Stimulated activated CD8-positive, alpha-beta memory T cell treated with anti-CD3 and anti-CD28 coated beads, Interleukin-2, amount 100 ng/mL, for 48 hours (primary cell): ENCODE measurements at places on chromosomes 5 and 9.

DNA sequence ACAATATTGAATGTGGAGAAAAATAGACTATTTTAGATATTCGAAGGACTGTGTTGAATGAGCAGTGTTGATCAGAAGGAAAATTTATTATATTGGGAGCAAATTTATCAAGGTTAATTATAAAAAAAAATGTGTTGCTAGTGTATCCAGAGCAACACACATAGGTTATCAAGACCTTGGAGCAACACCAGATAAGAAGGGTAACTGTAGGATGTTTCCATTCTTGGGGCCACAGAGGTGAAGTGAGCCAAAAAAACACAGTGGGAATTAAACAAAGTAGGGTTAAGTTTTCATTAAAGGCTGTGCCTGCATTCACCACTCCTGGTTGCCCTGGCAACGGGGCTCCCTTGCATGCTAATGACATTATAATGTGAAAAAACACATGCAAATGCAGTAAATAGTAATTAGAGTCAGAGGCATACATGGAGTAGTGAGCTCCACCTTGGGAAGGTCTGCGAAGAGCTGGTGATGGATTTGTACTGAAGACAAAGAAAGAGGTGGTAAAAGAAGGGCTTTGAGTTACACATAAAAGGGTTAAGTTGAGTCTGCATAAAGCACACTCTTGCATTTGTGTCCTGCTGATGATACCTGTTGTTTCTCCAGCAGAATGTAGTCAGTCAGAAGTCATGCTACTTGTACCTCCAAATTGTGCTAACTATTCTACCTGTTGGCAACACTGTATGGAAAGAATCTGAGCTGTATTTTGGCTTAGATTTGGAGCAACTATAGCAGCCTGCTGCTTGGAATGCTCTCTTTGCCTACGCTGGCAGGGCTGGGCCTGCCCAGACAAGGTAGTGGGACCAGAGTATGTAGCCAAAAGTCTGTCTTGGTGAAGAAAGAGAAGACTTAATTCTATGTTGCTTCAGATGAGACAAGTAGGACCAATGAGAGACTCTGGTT lies 59.6 kb downstream of the ATG10 start:
- no peak for DNase-seq

- DNase-seq, result peak; percentile 71
These were observed at the start of gene DPP7 for GRCh38 chr9:137114613-137115393. Gene DPP7, minus strand, starts transcription at chr9:137114733. Its CDS starts 20 bp downstream, at chr9:137114713.

DNA sequence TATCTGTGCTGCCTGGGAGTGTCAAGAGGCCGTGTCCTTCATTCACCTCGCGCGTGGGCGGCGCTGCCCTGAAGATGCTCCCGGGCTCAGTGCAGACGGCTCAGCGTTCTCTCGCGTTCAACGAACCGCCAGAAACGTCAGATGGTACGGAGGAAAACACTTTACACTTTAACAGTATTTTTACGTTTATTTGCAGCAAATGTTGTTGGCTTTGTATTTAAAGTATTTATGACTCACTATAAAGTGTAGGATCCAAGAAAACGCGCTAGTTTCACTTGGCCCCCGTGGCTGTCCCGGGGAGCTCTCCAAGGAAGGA lies 544 bp upstream of the ERCC6L2 start:
- peak; percentile 63 for DNase-seq

DNA sequence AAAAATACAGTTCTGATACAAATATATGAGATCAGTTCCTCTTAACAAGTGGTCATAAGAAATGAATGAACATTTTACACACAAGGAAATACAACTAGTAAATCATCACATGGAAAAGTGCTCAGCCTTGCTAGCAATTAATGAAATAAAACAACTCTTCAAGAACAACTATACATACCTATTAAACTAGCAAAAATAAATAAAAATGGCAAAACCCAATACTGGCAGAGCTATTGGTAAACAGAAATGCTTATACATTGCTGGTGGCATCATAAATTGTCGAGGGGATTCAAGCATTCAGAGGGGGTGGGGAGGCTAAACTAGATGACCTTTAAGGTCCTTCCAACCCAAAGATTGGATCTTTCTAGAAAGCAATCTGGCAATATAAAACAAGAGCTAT lies 5.9 kb upstream of the FRRS1L start:
- DNase-seq, result no peak

DNA sequence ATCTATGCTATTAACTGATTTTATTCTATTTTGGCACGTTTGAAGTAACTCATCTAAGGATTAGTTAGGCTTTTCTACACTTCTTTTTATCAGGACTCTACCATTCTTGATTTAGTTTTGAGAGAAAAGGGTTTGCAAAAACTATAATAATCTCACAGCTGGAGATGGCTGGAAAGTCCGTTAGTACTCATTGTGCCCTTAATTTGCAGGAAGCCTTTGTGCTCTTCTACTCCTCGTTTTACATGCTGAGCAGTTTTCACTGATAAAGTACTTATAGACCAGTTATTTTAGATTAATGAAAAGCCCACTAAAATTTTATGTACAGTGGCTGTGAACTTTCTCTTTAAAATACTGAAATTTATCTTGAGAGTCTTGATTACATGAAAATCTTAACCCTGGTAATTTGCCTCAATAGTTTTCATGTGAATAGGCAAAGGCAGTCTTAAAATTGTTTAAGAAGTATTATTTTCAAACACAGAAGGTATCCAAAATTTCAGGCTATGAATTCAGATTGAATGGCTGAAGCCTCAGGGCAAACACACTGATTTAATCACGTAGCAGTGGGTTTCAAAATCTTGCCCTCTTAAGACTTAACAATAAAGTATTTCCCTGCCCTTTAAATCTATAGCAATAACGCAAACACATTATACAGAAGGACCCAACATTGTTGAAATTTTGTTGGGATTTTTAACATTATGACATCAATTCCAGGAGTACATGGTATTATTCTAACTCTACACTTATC lies 18.6 kb downstream of the MLLT3 start:
- no peak for DNase-seq

- no peak for DNase-seq
These were observed 89.7 kb upstream of the NR4A3 start for GRCh38 chr9:99731950-99732349.

- peak; percentile 40 for DNase-seq
These were observed 1.7 kb upstream of the SLIT3 start for GRCh38 chr5:169302491-169303118.

DNA sequence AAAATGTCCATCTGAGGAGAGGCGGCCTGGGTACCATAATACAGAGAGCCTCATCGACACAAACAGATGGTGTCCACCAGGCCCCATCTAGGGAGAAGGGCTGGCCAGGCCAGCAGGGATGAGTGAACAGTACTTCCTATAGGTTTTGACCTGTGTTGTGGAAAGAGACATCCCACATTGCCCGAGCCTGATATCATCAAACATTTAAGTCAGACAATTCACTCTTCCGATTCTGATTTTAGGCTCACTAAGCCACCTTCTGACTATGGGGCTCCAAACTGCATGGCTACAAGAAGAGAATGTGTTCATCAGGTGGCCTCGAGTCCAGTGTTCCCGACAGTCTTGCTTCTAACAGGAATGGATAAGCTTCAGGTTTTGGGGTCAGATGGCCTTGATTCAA lies 38.9 kb downstream of the SLC22A5 start:
- no peak for DNase-seq

GRCh38 chr9:89038382-89039103 lies 47.3 kb downstream of the S1PR3 start:
- DNase-seq, result no peak

GRCh38 chr5:59810041-59810440 lies 83.5 kb downstream of the PDE4D start:
- peak; percentile 33 for DNase-seq

GRCh38 chr5:132661231-132662003 lies 3.4 kb downstream of the IL13 start:
- no peak for DNase-seq

DNA sequence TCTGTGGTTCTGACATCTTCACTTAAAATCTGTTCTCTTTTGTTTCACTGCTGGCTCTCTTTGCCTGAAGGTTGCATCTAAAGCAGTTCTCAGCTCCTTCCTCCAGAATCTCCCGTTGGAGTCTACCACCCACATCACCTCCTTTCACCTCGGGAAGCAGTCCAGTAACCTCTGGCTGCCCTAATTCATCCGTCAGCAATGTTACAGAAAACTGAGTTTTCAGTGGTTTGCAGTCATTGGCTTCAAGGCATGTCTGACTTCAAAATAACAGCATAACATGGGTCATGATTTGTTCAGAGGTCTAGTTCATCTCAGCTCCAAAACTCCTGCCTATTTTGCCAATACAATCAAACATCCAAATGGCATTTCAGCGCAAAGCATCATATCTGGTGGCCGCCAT lies 107.7 kb downstream of the GOLPH3 start:
- DNase-seq, result no peak

GRCh38 chr5:146516151-146516475 lies at the start of gene GPR151:
Gene GPR151, minus strand, starts transcription at chr5:146516190. Its CDS starts 77 bp downstream, at chr5:146516113.
- DNase-seq, result no peak

GRCh38 chr5:31172881-31173280 lies 20.6 kb upstream of the CDH6 start:
- no peak for DNase-seq

- no peak for DNase-seq
These were observed 23.7 kb upstream of the LOX start for GRCh38 chr5:122101636-122102285.

DNA sequence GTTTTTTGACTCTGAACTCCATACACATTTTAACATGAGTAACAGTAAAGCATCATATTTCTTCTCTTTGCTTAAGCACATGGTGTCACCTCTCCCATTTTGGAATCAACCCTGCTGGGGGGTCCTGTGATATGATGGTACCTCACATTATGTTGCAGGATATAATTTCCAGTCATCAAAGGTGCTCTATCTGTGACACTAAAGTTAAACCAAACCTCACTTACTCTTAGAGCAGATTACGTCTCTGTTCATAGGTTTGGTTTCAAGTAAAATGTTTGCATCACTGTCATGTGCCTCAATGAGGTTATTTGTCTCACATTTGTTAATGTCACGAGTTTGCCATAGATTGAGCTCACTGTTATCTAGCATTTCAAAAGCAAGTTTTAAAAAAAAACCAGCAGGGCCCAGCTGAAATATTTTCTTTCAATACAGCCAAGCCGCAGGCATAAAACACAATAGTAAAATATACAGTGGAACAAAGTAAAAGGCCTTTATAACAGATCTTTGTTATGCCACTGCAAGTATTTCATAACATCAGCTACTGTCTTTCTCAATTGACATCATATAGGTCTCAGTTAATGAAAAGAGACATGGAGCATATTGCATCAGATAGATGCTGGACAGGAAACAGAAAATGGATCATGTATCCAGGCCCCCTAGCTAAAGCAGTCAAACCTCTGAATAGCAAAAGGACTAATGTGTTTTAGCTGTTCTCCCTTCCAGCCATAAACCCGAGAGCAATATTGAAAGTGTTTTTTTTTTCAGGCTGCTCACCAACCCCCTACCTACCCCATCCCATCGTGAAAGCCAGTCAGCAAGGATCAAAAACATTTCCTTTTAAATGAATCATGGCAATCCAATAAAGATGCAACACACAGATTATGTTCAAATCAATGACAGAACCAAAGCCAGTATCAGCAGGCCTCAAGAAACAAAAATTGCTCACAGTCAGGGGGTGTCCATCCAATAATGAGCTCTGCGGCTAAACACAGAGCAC lies 182.1 kb upstream of the ITGA1 start:
- no peak for DNase-seq

- no peak for DNase-seq
These were observed 11.0 kb downstream of the NCS1 start for GRCh38 chr9:130183133-130183762.

- DNase-seq, result no peak
These were observed 82.1 kb downstream of the TMEM232 start for GRCh38 chr5:110644357-110644756.

GRCh38 chr9:137463931-137464290 lies 4.8 kb upstream of the NSMF start:
- no peak for DNase-seq

GRCh38 chr9:104232781-104233341 lies 138.8 kb downstream of the SMC2 start:
- no peak for DNase-seq

GRCh38 chr9:109192732-109193361 lies 25.8 kb upstream of the FRRS1L start:
- DNase-seq, result no peak

DNA sequence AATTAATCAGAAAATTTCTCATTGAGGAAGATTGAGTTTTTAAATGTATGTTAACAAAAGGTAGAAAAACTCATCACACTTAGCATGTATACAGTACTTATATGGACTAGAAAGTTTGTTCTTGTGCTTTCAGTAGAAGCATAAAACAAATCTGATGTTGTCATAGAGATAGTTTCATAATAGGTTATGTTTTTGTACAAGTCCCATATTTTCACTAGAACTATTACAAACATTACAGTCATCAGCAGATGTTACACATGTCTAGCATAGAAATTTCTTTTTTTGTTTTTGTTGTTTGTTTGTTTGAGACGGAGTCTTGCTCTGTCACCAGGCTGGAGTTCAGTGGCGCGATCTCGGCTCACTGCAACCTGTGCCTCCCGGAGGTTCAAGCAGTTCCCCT lies 131.4 kb downstream of the COMMD10 start:
- DNase-seq, result no peak

DNA sequence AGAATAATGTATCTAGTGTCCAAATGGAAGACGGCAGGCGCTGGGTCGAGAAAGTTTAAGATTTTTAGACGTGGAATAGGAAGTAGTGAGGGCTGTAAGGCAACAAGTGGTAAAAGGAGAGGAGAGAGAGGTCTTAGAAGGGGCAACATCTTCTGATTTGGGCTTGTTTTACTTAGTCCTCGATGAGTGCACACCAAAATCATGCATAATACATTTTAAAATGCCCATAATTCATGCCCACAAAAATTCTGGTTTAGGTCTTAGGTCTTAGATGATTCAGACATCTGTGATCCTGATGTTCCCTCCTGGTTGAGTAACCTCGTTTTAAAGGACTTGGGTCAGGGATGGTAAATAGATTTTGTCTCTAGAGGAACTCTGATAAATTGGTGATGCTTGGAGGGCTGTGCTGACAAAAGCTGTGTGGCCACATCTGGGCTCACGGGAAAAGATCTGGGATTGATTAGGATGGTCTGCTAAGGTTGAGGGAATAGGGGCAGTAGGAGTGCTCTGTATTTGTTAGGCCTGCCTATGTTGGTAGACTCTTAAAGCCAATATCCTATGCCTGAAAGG lies 476.3 kb downstream of the CCDC171 start:
- DNase-seq, result no peak

DNA sequence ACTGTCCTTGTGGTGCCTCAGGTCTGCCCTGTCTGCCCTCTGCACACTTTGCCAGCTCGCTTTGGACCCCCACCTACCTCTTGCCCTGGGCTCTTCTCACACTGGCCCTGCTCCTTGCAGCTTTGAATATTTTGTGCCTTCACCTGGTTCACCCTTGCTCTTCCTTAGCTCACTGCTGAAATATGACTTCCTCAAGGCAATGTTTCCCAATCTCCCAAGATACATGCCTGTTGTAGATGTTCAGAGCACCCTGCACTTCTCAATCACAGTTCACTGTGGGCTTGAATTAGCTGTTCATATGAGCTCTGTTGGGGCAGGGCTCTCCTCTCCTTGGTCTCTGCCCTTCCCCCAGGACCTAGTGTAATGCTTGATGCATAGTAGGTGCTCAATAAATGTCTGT lies 8.0 kb downstream of the AFAP1L1 start:
- DNase-seq, result no peak

- no peak for DNase-seq
These were observed 44.7 kb downstream of the OR2V1 start for GRCh38 chr5:181086026-181086883.
